ENCODE measurements at places on chromosomes 11 and 22.

GRCh38 chr22:41009222-41009948 lies 58.2 kb downstream of the RBX1 start:
- DNase-seq: peak; percentile 21

- DNase-seq: no peak
Measured at GRCh38 chr11:22192289-22192641, 620 bp upstream of the ANO5 start.

GRCh38 chr11:36033936-36034335 lies 90.1 kb downstream of the LDLRAD3 start:
- DNase-seq: no peak

DNA sequence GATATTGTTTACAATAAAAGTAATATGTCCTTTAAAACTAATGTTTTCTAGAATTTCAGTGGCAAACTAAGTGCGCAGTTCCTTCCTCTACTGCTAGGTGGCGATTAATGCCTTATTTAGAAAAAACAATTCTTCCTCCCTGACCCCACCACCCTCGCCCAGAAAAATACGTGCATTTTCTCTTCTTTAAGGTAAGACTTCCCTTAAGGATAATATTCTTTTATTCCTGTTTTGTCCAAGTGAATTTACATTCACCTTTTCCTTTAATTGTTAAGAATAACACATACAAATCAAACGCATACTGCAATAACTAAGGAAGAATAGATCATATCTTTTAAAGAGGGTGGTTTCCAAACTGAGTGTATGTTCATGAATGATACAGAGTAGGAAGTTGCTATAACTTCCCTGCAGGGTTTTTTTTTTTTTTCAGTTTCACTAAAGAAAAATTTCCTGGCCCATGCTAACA lies 17.0 kb upstream of the PSMA1 start:
- no peak for DNase-seq

DNA sequence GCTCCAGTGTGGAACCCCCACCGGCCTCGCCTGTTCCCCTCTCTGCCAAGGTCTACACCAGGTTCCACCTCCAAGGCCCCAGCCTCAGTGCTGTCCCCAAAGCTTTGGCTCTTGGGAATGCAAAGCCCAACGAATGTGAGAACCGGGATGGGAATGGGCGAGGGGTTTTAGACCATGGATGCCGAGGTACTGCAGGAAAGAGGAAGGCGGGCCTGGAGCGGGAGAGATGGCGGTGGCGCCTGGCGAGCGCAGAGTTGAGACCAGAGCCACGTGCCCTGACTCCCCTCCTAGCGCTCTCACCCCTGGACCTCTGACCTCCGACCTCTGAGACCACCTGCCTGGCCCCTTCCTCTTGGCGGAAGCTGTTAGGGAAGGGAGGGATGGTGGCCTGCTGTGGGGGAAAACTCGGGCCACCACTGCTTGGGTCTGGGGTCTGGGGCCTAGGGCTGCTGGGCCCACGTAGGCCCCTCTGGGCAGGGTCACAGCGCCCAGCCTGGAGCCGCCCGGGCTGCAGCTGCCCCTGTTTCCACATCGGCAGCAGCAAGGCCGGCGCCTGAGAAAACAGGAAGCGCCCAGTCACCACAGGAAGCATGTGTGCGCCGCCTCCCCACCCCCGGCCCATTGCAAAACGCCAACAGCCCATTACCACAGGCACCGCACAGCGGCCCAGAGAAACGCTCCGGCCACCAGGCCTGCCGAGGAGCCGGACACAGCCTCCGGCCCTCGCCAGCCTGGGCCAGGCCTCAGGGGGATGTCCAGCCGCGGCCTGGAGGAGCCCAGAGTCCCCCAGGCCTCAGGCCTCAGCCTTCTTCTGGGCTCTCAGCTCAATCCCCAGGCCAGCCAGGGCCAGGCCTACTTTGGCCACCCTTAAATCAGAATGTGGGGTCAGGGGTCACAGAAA lies 13.8 kb upstream of the SLC39A13 start:
- DNase-seq: no peak

DNA sequence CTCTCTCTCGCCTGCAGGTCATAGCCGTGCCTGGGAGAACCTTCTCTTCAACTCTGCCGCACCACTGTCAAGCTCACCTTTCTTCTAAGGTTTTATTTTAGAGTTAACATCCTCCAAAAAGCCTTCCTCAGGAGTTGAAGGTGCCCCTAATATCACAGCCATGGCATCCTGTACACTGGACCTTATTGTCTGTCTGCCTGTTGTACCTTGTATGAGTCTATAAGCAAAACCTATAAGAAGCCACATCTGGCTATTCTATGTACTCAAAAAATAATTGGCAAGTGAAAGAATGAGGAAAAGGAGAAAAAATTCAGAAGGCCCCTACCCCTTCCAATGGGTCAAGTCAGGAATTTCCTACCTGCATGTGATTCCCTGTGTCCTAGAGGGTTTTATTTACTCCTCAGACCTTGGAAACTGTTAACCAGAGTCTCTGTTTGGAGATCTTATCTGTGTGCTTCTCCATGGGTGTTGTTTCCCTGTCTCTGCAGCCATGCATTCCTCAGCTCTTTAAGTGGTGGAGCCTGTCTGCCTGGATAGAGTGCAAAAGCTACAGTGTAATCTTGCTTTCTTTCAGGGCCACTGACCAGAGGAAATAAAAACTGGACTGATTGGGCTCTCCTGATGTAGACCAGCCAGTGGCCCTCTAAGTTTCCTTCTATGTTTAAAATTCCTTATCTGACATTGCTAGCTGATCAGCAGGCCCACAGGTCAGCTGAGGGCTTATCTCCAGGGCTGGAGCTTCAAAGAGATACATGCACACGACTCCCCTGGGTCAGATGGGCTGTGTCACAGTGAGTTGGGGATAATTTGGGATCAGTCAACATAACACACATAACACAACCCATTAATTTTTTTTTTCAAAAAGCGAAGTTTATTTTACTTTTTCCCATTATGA lies 37.6 kb upstream of the TMEM135 start:
- DNase-seq: no peak

GRCh38 chr11:67564230-67564629 lies 19.4 kb upstream of the GSTP1 start:
- no peak for DNase-seq

- DNase-seq: no peak
Measured at GRCh38 chr11:65390099-65390941, 3.9 kb downstream of the FRMD8 start.
